Stimulated activated CD8-positive, alpha-beta memory T cell treated with anti-CD3 and anti-CD28 coated beads, Interleukin-2, amount 100 ng/mL, for 1 hour (primary cell): ENCODE measurements at places on chromosomes 7 and 10.

DNA sequence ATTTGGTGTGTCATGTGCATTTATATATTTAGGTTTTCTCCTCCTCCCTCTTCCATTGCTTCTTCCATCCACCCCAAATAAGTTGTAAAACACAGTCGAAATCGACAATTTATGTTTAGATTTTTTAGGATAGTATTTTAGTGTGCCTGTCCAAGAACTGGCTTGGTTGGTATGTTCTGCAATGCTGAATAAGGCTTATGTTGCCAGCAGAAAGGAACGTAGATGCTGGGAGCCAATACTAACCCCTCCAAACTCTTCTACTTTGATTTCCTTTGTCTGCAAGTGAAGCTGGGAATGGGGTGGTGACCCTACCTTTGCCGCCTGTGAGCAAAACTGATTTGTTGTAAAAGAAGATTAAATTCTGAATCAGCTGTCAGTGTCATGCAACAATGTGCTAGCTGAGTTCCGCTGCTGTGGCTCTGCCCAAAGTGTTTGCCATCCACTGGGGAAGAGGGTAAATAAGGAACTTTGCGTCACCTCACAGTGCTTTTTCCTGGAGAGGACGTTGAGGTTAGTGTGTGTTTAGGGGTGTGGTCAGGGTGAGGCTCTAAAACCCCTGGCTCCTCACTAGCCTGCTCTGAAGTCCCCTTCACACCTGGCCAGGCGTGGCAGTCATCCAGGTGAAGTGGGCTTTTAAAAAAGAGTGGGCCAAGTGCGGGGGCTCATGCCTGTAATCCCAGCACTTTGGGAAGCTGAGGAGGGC, 44.4 kb downstream of the TACC2 start:
- DNase-seq, result no peak

DNA sequence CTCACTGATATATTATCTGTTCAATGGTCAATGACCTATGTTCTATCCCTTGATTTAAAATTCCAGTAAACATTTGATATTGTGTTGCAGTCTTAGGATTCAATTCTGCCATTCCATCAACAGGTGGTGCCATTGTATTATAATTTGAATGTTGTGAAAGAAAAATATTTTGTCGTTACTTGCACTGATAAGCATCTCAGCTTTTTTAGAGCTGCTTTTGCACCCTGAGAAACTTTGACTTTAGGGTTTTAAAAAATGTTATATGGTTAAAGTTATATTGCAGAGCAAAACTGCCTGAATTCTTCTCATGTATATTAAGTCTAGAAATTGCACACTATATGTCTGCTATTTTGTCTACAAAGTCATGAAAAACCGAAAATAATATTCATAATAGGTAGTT, 18.8 kb upstream of the MINDY3 start:
- DNase-seq, result no peak

GRCh38 chr10:43203448-43204041, 63.3 kb downstream of the RASGEF1A start:
- DNase-seq, result no peak

DNA sequence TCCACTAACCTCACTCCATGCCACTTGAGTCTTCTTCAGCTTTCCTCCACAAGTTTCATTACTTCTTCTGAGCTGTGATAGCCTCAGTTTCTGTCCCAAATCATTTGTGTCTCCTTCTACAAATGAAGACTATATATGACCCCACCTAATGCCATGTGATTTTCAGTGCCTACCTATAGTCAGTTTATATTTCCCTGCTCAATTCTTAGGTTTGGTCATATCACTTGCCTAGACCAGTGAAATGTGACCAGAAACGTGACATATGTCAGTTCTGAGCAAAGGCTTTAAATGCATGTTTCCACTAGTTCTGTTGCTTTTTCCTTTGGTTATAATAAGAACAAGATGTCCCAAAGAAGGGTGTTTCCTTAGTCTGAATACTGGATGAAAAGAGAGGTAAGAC, 24.6 kb upstream of the REEP3 start:
- no peak for DNase-seq

DNA sequence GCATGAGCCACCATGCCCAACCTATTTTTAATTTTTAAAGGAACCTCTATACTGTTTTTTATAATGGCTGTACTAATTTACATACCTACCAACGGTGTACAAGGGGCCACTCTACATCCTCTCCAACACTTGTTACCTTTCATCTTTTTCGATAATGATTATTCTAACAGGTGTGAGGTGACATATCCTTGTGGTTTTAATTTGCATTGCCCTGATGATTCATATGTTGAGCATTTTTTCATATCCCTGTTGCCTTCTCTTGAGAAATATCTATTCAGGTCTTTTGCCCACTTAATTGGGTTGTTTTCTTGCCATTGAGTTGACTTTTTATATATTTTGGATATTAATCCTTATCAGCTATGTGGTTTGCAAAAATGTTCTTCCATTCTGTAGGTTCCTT, 167.0 kb downstream of the CTTNBP2 start:
- DNase-seq, result no peak

DNA sequence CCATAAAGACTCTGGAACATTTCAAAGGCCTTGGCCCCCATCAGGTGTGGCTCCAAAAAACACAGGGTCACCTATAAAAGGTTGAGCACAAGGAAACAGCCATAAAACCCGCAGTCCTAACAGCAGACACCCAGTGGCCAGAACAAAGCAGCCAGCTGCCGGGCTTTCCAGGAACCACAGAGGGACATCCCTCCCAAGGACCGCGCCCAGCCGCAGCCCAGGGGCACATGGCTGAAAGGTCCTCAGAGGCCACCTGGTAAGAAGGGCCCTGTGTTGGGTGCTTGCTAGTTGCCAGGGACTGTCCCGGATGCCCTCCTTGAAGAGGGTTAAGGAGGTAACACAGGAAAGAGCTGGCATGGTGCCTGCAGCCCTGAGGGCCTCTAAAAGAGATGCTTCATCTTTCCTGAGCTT, 32.7 kb downstream of the KCNMA1 start:
- DNase-seq, result no peak

GRCh38 chr7:111568870-111569462, 6.7 kb upstream of the IMMP2L start:
- DNase-seq, result no peak

GRCh38 chr10:127943336-127943910, 36.5 kb downstream of the PTPRE start:
- DNase-seq, result no peak

GRCh38 chr7:128731184-128731583, 8.0 kb upstream of the CALU start:
- DNase-seq, result no peak

DNA sequence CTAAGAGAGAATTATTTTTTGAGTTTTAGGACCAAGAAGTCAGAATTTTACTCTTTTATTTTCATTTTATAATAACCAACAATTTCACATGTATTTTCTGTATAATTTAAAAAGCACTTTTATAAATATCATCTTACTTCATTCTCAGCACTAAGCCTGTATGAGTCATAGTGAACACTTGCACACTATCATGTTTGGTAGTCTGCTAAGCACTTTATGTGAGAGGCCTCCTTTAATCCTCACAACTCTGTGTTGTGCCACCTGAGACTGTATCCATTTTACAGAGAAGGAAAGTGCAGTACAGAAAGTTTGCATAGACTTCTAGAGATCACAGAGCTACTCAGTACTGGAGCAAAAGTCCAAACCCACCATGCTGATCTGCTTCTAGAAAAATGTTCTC, 939.6 kb downstream of the NRG3 start:
- no peak for DNase-seq

GRCh38 chr7:152513861-152514770, 78.3 kb upstream of the KMT2C start:
- no peak for DNase-seq

DNA sequence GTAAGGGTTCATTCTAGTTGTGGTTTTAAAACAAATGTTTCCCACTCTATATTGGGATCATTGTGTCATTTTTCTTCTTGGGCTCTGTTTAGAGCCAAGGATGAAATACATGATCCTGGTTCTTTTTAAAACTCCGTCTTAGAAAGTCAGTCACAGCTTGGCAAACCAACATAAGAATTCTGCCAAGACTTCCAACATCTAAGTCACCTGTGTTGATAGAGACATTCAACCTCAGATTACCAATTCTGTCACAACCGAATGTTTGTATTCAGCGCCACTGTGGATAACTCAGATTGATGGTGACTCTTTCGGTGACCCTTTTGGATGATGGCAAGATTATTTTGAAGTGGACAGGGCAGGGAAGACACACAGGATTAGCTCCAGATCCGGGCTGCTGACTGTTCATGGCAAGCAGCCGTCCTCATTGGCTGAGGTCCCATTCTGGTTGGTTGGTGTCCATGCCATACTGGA, 255.4 kb downstream of the ARHGAP21 start:
- no peak for DNase-seq

DNA sequence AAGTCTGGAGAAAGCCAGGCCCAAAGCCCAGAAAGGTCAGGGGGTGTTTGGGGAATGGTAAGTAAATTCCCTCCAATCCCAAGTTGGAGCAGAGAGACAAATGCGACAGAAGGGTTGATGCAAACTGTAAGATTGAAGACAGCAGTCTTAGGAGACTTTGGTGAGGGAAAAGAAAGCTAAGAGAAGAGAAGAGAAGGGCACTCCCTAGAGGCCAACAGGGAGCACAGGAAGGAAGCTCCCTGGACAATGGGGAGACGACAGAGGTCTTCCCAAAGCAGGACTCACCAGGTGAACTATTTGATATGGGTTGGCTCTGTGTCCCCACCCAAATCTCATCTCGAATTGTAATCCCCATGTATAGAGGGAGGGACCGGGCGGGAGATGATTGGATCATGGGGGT, 151.5 kb downstream of the KIF20B start:
- DNase-seq, result no peak

DNA sequence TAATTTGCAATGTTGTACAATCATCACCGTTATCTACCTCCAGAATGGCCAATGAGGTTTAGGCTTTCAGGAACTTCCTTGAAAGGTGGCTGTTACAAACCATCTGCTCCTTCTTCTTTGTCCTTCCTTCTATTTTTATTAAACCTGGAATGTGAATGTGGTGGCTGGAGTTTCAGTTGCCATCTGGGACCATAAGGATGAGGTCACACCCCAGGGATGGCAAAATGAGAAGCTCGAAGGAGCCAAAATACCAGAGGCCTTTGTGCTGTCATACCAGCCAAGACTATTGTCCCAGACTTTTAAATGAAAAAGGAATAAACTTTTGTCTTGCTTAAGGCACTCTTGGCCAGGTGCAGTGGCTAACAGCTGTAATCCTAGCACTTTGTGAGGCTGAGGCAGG, 30.9 kb upstream of the LMTK2 start:
- DNase-seq, result no peak

DNA sequence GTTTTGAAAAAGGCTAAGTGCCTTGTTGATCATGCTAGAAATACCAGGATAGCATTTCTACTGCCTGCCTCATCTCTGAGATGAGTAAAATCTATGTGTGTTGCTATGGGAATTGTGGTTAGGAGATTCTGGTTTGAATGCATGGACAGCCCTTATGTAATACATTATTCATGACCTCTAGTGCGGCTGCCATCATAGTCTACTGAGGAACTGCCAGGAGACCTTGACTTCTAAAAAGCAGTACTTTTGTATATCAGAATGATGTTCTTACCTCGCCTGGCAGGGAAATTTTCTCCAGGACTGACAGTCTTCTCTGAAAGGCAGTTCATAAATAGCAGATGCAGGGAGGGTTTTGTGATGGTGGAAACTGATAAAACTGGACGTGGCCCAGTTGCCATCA, 248.5 kb downstream of the NSUN6 start:
- DNase-seq, result no peak

GRCh38 chr10:13115832-13116803, 16.2 kb downstream of the OPTN start:
- DNase-seq, result no peak

DNA sequence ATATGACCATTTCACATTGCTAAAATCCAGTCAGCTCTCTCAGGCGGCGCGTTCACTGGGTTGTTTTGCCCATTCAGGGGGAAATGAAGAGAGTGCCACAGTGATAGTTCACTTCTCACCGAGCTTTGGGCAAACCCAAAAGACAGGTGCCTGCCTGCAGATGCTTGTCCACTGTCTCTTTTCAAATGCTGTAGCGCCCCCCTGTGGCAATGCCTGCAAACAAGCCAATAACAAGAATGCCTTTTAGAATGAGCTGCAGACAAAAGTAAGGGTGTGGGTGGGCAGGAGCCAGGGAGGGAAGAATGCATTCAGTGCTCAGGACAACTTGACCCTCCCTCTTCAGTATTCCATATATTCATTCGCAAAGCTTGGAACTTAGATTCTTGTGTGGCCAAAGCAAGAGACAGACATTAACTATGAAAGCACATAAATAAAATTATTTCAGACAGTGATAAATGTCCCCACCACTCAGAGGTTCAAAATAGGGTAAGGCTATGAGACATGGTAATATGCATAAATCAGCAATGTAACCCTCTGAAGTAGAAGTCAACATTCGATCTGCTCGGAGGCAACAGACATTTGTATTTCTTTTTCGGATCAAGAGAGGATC, 86.9 kb downstream of the JAZF1 start:
- DNase-seq, result no peak

- no peak for DNase-seq
Observed at GRCh38 chr7:113487925-113488731, 369.8 kb upstream of the SMIM30 start.

- DNase-seq, result no peak
Observed at GRCh38 chr7:31123726-31124125, 71.6 kb downstream of the ADCYAP1R1 start.

DNA sequence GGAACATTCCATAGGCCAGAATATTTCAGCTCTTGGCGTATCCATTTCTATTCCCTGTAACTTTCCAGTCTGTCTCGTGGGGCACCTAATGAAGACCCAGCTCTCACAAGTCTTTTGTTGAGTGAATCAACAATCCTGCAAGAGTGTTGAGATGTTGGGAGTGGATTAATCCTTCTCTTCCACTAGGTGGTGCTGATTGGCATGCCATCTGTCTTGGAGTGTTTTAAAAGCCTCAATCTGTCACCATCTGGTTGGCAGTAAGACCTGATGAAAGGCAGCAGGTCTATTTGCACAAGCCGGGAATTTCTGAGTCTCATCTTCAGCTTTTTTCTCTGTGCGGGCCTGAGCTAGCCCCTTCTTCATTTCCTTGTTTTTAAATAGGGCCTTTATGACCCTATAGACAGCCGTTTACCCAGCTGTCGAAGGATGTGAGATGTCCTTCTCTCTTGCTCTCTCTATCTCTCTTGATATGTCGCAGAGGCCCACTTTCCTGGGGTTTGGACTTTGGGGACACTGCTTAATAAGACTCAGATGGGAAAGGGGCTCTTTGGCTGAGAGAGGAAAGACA, 180.5 kb downstream of the ZNF365 start:
- no peak for DNase-seq

DNA sequence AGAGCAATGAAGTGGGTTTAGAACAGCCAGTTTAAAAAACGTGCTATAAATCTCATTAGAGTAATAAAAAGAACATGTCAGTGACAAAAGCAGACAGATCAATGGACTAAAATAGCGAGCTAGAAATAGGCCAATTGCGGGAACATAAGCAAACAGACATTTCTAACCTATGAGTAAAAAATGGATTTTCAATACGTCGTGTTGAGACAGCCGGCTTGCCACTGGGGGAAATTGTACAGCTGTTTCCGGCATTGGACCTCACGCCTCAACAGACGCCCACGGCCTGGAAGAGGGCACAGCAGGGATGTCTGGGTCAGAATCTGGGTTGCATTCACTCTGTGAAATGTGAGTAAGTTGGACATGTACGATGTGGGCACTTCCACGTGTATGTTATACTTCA, 92.9 kb downstream of the SVOPL start:
- DNase-seq, result no peak

GRCh38 chr10:124225029-124225466, 131.7 kb upstream of the CHST15 start:
- no peak for DNase-seq
